NCI-H446 treated with DMSO at 0.1 percent for 48 hours (cell line): ENCODE measurements at places on chromosomes 6 and 20.
A peak's percentile ranks its signal among the peaks of the same experiment; 100 is the strongest.

GRCh38 chr6:140604786-140605185 is 1230.3 kb upstream of the CITED2 start:
- no peak for DNase-seq

DNA sequence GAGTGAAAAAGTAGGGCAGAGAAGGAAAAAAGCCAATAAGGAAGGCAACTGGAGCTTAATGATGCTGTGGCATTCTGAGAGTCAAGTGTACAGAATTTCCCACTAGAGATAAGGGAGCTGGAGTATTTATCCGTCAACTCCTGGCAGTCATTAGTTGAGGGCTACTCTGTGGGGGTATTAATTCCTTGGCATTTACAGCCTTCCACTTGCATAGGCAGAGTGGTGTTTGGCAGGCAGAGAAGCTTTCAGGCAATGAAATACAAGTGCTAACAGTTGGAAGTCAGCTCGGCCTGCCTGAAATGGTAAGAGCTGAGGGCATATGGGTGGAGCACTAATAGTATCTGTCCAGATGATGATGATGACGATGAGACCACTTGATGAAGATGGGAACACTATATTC is 207.3 kb upstream of the FLRT3 start:
- DNase-seq, result peak; percentile 94

- DNase-seq, result no peak
Observed at GRCh38 chr20:33688938-33689424, 2.8 kb upstream of the E2F1 start.

- no peak for DNase-seq
Observed at GRCh38 chr6:149267513-149268043, 49.9 kb upstream of the TAB2 start.

DNA sequence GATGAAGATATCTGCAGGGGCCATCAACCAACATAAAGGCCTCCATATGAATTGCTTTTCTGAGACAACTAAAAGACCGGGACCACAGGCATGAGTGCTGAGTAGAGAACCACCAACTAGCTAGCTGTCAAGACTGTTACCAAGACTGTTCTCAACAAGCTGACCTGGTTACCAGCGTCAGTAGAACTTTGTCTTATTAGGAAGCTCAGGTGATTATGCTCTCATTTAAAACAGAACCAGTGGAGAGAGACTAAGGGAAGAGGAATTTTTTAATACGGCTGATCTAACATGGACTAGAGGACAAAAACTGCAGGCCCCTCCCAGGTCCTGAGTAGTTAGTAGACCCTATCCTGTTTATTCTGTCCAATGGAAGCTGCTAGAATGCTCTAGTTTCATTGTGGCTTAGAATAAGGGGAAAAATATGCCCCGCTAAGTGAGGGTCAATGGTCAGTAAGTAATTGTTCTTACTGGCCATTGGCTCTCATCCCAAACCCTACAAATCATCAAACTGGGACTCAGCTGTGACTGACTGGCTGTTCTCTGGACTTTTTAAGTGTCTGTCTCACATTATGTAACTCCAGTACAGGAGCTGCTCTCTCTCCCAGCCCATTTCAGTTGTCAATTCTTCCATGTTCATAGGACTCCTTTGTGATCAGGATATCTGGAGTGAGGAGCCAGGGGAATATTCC is 3.8 kb upstream of the DYNLRB1 start:
- DNase-seq, result no peak

- DNase-seq, result no peak
Observed at GRCh38 chr6:16723826-16724225, 37.4 kb downstream of the ATXN1 start.

DNA sequence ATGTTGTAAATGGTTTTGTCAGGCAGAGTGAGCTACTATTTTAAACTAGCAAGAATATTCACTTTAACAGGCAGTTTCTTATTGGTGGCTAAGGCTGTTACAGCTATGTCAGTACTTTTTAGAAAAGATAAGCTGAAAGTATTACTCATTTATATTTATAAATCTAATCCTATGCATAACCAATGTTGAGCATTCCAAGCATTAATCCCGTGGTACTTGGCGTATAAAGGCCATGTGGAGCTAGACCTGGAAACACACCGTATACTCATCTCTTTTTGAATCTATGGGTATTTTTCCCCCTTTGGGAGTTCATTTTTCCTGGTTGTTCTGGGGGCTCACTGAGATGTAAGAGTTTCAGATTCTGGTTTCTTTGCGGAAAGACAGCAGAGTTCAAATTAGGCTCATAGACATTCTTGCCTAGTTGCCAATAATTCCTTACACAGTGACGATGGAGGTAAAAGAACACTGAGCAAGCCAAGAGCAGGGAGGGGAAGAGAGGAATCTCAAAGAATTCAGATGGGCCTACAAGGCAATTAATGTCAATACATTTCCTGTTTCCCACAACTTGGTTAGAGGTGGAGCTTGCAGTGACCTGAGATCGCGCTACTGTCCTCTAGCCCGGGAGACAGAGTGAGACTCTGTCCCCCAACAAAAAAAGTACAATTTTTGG is 211.5 kb downstream of the SOX4 start:
- DNase-seq, result no peak

GRCh38 chr6:134884752-134885151 is 65.1 kb downstream of the ALDH8A1 start:
- no peak for DNase-seq

- DNase-seq, result no peak
Observed at GRCh38 chr6:39819228-39819627, 27.1 kb downstream of the DAAM2 start.

DNA sequence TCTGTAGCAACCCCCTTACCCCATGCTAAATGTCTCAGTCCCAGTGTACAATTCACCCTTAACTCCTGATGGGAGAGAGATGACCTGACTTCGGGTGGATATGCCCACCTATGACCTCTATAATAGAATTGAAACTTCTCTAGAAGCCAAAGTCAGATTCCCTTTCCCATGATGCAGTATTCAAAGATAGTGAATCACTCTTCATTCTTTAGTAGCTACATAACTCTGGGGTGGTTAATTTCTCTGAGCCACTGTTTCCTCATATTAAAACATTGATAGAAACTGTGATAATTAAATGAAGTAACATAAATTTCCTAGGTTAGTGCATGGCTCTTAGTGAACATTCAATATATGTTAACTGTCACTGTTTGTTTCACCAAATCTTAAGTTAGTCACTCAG is 500.4 kb downstream of the COL12A1 start:
- DNase-seq, result no peak

GRCh38 chr6:126805861-126806260 is 312.6 kb upstream of the RSPO3 start:
- no peak for DNase-seq

DNA sequence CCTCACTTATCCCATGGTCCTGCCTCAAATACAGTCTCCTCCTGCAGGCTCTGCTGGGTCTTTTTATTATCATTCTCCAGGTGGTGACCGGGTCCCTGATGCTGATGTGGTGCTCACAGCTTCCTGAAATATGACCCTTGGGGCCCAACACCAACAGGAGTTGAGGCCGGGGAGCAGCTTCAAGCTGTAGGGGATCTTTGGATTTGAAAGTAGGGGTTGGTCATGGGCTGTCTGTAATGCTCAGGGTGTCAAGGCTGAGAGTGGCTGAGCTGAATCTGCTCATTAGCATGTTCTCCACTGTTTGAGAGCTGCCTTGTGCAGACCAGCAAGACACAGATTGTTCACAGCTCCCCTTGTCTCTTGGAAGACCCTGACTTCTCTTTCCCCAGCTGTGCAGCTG is 35.5 kb downstream of the HLA-F start:
- DNase-seq, result no peak

DNA sequence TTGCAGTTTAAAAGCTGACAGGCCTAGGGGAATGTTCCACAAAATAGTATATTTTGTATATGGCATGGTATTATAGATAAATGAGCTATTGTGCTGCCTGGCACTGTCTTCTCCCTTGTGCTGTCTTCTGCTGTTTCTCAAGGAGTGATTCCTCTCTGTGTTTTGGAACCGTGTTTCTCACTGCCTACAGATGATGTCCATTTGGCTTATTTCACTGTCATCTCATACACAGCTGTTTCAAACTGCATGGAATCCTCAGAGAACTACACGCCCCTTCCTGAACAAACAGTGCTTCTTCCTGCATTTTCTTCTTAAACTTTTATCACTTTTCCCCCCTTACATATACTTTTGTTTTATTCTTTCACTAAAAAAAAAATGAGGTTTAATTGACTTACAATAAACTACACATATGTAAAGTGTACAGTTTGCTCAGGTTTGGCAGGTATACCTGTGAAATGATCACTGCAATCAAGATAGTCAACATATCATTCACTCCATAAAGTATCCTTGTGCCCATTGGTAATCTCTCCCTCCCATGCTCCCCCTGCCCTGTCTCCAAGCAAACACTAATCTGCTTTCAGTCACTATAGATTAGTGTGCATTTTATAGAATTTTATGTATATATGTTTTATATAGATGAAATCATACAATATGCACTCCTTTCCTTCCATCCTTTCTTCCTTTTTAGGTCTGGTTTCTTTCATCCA is 43.0 kb downstream of the CBFA2T2 start:
- DNase-seq, result no peak

GRCh38 chr6:101281266-101281665 is 112.2 kb upstream of the GRIK2 start:
- DNase-seq, result no peak

DNA sequence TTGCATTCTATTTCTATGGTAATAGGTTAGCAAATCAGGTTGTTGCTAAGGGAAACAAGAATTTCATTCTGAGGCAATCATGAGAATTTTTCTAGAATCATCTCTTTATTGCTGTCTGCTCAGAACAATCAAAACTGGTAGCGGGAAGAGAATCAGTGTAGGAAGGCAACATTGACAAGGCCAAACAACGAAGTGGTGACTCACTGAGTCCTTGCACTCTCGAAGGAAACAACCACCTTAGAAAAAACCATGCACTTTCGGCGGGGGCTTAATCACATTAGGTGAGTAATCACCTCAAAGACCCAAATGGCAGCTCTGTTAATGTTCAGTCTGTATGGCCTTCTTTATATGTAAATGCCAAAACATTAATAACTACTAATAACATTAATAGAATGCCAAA is 78.8 kb upstream of the MAP7 start:
- no peak for DNase-seq

GRCh38 chr20:38870733-38871559 is 55.3 kb upstream of the FAM83D start:
- DNase-seq, result no peak

DNA sequence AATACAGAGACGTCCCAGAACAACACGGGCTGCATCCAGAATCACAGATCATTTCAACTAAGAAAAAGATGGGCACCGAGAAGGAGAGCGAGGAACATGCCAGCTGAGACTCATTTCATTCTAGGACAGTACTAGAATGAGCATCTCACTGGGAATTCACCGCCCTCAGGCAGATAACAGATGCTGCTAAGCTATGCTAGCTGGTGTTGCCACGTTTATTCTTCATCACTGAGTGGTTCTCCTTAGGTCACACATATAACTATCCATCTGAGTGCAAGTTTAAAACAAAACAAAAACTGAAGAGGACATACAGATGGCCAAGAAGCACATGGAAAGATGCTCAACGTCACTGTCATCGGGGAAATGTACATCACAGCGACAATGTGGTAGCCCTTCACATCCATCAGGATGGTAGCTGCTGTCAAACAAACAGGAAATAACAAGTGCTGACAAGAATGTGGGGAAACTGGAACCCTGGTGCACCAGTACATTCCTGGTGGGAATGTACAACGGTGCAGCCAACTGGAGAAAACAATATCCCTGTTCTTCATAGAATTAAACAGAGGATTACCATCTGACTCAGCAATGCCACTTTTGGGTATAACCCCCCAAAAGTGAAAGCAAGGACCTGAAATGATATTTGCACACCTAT is 97.6 kb downstream of the SLC22A23 start:
- DNase-seq, result no peak

GRCh38 chr6:29763491-29764289 is 40.5 kb downstream of the HLA-F start:
- DNase-seq, result peak; percentile 20

DNA sequence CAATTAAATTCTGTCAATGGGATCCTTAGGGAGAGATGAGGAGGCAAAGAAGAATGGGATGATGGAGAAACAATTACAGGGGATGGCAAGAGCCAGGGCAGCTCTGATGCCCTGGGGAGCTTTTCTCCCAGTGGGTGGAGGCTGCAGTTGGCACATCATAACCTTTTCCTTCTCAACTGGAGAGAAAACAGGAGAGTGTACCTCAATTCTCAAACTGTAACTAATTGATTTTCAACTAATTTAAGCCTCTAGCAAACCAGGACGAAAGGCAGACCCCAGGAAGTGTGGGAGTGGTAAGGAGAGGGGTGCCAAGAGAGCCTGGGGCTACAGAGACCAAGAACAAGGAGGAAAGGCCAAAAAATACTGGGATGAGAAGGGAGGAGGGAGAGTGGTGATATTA is 5.7 kb downstream of the BMP5 start:
- no peak for DNase-seq

DNA sequence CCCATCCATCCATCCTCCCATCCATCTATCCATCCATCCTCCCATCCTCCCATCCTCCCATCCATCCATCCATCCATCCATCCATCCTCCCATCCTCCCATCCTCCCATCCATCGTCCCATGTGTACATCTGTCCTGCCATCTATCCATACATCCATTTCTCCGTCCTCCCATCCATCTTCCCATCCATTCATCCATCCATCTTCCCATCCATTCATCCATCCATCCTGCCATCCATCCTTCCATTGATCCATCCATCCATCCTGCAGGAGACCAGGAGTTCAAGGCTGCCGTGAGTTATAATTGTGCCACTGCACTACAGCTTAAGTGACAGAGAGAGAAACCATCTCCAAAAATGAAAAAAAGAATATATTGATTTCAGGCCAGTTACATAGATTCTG is 356.5 kb downstream of the CDH26 start:
- no peak for DNase-seq

DNA sequence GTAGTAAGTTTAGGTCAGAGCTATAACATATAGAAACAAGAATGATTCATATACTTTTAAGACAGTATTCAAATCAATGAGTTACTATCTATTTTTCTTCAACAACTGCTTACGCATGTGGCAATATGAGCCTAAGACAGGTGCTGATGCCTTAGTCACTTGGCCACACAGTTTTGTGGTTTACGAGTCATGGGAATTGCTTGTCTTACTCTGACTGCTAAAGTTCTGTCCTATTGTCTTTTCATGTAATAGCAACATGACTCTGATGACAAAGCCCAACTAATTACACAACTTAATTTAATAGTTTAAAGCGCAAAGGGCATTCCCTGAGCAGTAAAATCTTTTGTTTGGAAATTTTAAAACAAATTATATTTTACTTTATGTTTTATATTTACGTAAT is 159.3 kb upstream of the CENPW start:
- no peak for DNase-seq

GRCh38 chr6:10449751-10450150 is 34.9 kb upstream of the TFAP2A start:
- DNase-seq, result no peak

DNA sequence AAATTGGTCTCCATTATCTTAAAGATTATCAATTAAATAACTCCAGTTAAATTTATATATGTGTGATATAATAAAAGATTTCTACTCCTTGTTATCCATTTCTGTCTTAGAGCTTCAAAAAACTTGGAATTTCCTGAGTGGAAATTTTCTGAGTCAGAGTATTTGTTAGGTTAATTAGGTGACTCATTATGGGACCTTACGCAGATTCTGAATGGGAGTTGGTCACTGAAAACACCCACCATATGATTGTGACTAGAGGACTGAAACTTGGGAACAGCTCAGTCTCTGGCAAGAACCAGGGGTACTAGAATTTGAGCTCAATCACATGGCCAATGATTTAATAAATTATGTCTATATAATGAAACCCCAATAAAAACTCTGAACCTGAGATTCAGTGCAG is 125.4 kb upstream of the HMGCLL1 start:
- DNase-seq, result no peak
